Large intestine (tissue), 12 donors: ENCODE measurements at places on chromosomes 2 and 18. TPM values are rescaled to one million over a fixed set of nuclear protein-coding genes. Genes with fewer than 3 reads are reported as not detected.
A peak's percentile ranks its signal among the peaks of the same experiment; 100 is the strongest.

DNA sequence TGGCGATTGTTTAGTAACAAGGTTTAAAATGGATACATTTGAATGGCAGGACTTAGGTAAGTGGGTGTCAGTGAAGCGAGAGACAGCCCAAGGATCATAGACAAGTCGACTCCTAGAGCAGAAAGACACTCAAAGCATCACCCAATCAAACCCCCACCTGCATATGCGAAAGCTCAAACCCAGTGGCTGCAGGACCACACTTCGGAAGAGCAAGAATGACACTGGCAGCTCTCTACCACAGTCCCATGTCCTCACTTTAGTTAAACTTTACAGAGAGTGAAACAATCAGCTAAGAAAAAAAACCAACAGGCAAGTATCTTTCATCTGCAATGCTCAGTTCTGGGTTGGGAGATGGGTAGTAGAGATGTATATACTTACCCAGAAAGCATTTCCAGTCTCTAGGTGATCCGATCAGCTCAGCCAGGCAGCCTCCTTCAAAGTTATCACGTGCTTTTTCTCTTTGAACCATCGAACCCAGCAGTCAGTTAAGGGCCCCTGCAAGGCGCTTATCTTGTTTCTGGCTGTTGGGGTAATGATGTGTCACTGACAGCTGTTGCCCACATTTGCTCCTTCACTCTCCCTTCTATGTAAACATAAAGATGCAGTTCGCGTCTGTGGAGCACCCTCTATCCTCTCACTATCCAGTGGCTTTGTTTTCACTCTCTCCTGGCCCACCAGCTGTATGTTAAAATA lies 357.5 kb upstream of the ID2 start:
- H3K4me3 ChIP-seq, result no peak overlapping the region
- no peaks in the 10 kb centered on the region for H3K27me3 ChIP-seq
- no peak overlapping the region for H3K27ac ChIP-seq
- DNase-seq, result peak; percentile 85
- H3K4me1 ChIP-seq, result peaks cover 15% of the 10 kb centered on the region

GRCh38 chr2:144083211-144083610 lies 436.7 kb downstream of the ZEB2 start:
- H3K4me1 ChIP-seq, result no peaks in the 10 kb centered on the region
- H3K4me3 ChIP-seq, result no peak overlapping the region
- no peak for DNase-seq
- no peaks in the 10 kb centered on the region for H3K36me3 ChIP-seq
- no peaks in the 10 kb centered on the region for H3K27me3 ChIP-seq
- no peak overlapping the region for H3K27ac ChIP-seq

DNA sequence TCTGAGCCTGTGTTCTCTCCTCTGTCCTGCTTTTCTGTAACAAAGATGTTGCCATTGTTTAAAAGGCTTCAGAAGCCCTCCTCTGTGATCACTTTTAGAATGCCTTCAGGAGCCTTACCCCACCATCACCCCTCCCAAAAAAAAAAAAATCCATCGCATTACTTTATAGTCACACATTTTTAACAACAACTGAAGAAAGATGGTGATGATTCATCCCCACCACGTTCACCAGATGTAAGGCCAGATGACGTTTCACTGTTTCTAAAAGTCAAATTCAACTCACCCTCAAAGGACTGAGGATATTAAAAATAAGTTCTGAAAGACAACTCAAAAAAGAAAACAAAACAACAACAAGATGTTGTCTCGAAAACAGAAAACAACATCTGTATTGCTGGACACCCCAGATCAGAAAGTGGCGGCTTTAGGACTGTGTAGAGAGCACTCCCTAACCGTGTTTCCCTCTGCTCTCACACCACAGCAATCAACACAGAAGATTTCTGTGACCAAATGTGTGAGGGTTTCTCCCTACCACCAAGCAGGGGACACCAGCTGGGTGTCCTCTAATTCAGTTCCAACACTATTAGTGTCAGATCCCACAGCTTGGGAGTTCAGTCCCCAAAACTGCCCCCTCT lies 61.9 kb upstream of the CREB1 start:
- H3K36me3 ChIP-seq, result no peaks in the 10 kb centered on the region
- H3K4me1 ChIP-seq, result peaks cover under 1% of the 10 kb centered on the region
- H3K27me3 ChIP-seq, result peaks cover 4% of the 10 kb centered on the region

- peak; percentile 77 for DNase-seq
- H3K4me1 ChIP-seq, result peaks cover 59% of the 10 kb centered on the region
Observed at GRCh38 chr2:64404002-64404731, 49.8 kb upstream of the LGALSL start.

GRCh38 chr2:190138032-190138431 lies 75.5 kb upstream of the MSTN start:
- H3K27ac ChIP-seq, result no peak overlapping the region
- H3K4me3 ChIP-seq, result no peak overlapping the region
- DNase-seq, result no peak
- no peaks in the 10 kb centered on the region for H3K36me3 ChIP-seq
- H3K27me3 ChIP-seq, result no peaks in the 10 kb centered on the region
- no peaks in the 10 kb centered on the region for H3K4me1 ChIP-seq

RPRM gene
- polyA plus RNA-seq, result 3.2 TPM

GRCh38 chr2:99032786-99033185 lies 96.8 kb upstream of the CRACDL start:
- no peaks in the 10 kb centered on the region for H3K36me3 ChIP-seq
- H3K4me3 ChIP-seq, result no peak overlapping the region
- H3K27me3 ChIP-seq, result no peaks in the 10 kb centered on the region
- H3K27ac ChIP-seq, result no peak overlapping the region
- DNase-seq, result no peak
